ENCODE measurements at places on chromosomes 2 and 18.

DNA sequence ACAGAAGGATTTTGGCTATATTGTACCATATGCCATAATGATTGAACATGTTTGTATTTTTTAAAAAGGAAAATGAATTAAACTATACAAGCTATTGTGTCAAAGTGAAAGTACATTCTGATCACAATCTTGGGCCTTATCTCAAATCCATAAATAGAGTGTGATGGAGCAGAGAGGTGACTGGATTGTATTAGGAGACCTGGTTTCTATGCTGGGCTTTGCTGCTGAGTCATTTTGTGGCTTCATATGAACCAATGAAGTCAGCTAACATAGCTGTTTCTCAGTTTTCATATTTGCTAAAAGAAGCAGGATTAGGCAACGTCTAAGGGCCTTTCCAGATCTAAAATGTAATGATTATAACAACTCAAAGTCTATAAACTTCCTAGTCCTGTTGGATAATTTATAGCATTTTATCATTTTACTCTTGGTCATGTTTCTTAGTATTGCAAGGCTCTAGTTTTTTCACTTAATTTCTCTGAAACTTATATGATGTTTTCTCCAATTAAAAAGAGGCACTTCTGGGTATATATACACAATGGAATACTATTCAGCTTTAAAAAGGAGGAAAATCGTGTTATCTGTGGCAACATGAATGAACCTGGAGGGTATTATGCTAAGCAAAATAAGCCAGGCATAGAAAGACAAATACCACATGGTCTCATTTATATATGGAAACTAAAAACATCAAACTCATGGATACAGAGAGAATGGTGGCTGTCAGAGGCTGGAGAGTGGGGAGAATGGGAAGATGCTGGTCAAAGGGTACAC lies 112.3 kb downstream of the MEP1B start:
- no peak for DNase-seq

DNA sequence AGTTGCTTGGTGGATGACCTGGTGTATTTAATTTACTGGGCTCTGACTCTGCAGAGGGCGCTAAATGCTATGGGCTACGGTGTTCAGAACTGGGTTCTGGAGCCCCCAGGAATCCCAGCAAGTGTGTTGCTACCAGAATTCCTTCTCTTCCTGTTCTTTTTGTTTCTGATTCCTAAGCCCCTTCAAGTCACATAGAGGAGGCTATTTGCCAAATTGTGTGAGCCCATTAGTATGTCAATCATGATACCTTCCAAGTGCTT lies 358.2 kb upstream of the SPRED2 start:
- DNase-seq: no peak

GRCh38 chr2:234981197-234982095 lies 29.6 kb downstream of the SH3BP4 start:
- DNase-seq: no peak

- DNase-seq: no peak
Measured at GRCh38 chr18:59833785-59834184, 66.0 kb upstream of the PMAIP1 start.

DNA sequence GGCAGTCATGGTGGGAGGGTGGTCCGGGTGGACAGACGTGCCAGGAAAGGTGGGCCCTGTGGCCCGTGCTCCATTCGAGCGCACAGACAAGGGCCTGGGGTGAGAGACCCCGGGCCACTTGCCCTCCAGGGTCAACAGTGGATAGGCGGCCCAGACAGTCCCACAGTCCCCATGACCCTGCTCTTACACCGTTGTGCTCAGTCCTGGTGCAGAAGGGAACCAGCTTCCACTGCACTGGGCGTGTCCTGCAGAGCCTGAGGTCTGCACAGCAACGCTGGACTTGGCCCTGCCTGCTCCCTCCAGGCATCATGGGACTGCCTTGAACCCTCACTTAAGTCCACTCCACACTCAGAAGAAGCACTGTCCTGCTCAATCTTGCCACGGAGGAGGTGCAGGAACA lies 52.0 kb downstream of the PXDN start:
- DNase-seq: no peak

DNA sequence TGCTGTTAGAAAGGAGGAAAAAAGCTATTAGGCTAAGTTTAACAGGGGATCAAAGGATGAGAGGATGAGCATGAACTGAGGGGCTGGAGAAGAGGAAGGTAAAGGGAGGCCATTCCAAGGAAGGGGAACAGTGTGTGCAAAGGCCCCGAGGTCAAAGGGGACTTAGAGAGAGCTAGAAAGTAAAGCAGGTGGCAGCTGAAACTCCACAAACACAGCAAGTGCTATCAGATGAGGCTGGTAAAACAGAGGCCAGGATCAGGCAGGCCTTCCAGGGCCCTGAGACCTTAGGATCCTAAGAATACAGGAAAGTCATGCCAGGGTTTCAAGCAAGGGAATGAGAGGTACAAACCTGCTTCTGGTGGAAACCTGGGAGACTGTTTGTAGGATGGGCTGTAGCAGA lies 5.8 kb downstream of the HDAC4 start:
- DNase-seq: no peak

- DNase-seq: no peak
Measured at GRCh38 chr18:273525-273924, 5.7 kb upstream of the THOC1 start.

DNA sequence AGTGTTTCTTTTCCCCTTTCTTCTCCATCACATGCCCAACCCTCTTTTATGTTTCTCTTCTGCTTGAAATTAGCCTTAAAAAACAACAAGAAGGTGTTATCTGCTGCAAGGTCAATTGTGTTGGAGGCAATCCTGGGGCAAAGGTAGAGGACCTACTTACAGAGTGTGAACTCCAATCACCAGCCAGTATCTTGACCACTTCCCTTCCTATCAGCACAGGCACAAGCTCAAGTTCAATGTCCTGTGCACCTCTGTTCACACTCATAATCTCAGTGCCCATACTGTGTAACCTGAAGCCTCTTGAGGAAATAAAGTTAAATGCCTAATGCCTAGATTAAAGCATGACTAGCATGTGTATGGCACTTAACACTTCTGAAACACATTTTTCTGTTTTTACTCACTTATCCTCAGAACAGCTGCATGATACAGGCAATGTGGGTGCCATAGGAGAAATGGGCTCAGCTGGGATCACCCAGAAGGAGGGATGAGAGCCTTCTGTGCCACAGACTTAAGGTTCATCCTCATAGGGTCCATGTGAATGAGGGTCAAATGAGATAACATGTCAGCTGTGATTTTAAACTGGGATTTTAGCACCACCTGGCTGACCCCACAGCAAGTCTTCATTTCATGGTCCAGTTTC lies 701.5 kb downstream of the BCL11A start:
- DNase-seq: no peak

DNA sequence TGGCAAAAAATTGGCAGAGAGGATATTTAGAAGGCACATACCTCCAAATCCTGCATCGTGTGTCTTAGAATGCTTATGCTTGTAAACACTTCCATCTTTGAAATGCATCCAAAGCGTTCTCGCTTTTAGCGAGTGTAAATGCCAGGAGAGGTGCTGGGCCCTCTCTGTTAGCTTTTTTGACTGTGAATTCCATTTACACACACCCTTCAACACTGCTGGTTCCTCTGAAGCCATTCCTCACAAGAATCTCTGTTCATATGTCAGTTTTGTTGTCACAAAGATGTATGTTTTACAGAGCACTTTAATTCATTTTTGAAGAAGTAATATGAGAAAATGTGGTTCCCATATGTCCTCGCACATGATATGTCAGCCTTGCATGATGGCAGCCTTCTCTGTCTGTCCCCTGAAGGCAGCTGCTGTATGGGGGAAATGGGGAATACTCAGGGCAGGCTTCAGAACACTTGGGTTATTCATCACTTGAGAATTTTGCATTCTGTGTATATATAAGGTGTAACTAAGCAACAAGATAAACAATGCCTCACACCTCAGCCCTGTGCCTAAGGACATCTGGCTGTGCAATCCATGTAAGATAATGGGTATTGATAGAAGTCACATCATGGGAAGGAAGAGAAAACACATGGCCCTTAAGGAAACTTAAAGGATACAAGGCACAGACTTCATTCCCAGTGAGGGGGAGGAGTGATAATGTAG lies 52.3 kb downstream of the RAB27B start:
- DNase-seq: no peak

- DNase-seq: no peak
Measured at GRCh38 chr2:102622646-102623045, 3.3 kb downstream of the SLC9A2 start.

GRCh38 chr2:18159896-18160295 lies 281.4 kb downstream of the KCNS3 start:
- no peak for DNase-seq

DNA sequence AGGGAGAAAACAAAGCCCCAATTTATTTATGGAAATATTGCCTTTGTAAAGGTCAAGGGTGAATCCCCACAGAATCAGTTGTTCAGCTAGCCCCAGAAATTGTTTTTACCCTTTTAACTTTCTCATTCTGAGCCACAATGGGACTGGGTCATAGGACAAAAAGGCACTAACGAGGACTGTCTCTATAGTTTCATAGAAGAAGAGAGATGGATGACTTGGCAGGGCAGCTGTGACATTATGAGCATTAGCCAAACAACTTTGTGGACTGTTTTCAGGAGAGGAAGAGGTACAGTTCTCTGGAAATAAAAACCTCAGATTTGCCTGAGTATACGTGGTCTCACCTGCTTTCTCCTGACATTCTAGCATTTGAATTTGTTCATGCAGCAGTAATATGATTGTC lies 1155.8 kb upstream of the CHAC2 start:
- no peak for DNase-seq
